ENCODE measurements at places on chromosomes 16 and 17.

DNA sequence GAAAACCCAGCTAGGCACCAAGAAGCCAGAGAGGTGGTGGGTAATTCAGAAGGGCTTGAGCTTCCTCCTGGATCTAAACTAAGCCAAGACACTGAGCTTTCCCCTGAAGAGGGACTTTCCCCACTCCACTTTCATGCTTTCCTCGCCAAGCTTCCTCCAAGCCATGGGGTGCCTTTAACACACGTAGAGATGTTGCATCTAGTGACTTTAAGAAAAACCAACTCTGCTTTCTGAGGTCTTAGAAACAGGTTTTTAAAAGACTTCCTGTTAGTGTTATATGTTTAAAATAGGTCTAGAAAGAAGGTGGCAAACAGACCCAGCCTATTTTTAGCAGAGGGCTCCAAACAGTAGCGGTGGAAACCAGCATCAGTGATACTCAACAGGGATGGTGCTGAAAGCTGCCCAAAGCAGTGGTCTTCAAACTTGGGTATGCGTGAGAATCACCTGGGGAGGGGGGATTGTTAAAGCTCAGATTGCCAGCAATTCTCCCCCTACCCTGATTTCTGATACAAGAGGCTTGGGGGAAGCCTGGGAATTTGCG, 585.6 kb downstream of the CDH13 start:
- no peak for DNase-seq

- DNase-seq, result no peak
Observed at GRCh38 chr17:66341462-66341861, 39.0 kb downstream of the PRKCA start.

DNA sequence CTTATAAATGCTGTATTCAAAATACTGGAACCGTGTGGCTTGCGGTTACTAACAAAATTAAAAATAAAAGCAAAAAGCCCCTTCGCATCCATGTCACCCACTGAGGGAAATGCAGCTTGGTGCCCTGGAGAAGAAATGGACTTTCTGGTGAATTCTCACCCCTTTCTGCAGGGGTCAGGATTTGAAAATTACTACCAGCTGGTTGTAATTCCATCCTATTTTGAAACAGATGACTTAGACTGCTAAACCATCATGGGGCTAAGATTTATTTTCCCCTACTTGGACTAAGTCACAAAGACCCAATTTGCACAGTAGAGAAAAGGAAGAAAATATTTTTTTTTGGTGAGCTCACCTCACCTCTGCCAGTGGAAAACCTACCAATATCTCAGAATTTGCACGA, 111.4 kb upstream of the MYOCD start:
- no peak for DNase-seq

DNA sequence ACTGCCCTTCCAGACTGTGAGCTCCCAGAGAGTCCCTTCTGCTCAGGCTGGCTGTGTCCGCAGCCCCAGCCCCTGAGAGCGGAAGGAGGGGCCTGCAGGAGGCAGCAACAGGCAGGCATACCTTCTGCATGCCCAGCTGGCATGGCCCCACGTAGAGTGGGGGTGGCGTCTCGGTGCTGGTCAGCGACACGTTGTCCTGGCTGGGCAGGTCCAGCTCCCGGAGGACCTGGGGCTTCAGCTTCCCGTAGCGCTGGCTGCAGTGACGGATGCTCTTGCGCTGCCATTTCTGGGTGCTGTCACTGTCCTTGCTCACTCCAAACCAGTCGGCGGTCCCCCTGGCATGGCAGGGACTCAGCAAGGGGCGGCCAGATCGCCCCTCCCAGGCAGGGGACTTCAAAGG, 9.0 kb downstream of the RHBDF1 start:
- no peak for DNase-seq

DNA sequence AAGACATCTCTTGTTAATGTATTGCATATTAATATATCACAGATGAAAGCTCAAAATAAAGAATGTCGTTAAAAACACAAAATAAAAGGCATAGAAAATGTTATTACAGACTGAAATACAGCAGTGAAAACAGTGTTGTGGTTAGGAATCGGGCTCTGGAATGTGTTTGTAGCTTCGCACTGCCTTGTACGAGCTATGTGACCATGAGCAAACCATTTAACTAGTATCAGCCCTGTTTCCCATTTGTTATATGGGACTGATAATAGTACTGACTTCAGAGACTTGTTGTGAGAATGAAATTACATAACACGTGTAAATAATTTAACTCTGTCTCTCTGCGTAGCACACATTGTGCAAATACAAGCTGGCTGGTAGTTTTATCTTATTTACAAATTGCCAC, 648 bp upstream of the RBFOX1 start:
- DNase-seq, result no peak

- DNase-seq, result no peak
Observed at GRCh38 chr17:60406887-60407286, 15.0 kb upstream of the USP32 start.

GRCh38 chr17:77358801-77359200, 218.0 kb downstream of the SEC14L1 start:
- DNase-seq, result no peak

GRCh38 chr16:1188432-1189189, 35.7 kb downstream of the CACNA1H start:
- DNase-seq, result no peak

DNA sequence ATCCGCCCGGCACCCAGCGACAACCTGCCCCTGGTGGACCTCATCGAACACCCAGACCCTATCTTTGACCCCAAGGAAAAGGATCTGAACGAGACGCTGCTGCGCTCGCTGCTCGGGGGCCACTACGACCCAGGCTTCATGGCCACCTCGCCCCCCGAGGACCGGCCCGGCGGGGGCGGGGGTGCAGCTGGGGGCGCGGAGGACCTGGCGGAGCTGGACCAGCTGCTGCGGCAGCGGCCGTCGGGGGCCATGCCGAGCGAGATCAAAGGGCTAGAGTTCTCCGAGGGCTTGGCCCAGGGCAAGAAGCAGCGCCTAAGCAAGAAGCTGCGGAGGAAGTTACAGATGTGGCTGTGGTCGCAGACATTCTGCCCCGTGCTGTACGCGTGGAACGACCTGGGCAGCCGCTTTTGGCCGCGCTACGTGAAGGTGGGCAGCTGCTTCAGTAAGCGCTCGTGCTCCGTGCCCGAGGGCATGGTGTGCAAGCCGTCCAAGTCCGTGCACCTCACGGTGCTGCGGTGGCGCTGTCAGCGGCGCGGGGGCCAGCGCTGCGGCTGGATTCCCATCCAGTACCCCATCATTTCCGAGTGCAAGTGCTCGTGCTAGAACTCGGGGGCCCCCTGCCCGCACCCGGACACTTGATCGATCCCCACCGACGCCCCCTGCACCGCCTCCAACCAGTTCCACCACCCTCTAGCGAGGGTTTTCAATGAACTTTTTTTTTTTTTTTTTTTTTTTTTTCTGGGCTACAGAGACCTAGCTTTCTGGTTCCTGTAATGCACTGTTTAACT, 1.0 kb downstream of the NOG start:
- DNase-seq, result peak; percentile 54

GRCh38 chr17:28570716-28571360, 486 bp downstream of the PIGS start:
- no peak for DNase-seq

- DNase-seq, result no peak
Observed at GRCh38 chr17:28968231-28968913, 17.1 kb upstream of the PHF12 start.

DNA sequence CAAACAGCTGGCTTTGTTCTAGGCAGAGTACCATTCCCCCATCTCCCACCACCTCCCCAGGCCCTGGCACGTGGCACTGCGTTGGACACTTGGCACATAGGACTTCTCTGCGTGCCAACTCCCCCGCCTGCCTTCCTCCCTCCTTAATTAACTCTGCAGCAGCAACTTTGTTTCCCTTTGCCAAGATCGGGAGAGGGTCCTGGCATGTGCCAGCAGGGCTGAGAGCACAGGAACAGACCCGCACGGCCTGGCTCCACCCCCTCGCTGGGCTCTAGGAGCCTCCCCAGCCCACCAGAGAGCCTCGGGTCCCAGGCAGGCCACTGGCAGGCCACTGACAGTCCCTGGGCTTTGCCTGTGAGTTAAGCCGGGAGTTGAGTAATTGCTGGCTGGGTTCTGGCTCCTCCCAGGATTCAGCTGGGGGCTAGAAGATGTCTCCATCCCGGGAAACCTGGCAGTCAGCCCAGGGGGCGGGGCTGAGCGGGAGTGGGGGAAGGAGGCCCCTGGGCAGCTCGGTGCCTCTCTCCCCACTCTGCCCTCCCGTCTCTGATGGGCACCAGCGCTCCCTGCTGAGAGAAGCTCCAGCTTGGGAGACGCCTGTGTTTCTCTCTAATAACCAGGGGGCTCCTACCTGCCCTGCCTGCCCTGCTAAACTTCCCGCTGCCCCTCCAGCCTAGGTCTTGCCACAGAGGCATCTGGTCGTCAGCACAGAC, 224.0 kb upstream of the TNRC6C start:
- DNase-seq, result peak; percentile 94

DNA sequence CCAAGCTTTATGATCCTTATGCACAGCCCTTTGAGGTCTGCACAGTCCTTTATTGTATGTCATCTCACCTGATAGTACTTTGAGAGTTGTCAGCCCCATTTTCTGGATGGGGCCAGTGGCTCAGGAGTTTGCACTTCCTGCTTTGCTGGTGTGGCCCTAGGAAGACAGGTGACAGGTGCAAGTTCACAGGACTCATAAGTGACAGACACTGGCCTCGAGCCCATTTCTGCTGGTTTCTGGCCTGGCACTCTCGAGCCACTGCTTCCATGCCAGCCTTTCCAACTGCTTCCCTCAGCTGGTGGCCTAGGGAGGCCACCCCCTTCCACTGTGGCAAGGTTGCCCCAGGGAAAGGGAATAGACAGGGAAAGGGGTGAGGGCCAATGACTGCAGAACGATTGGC, 84.4 kb upstream of the CCL1 start:
- no peak for DNase-seq

- DNase-seq, result peak; percentile 11
Observed at GRCh38 chr17:68200689-68201417, 47.0 kb upstream of the AMZ2 start.

- DNase-seq, result no peak
Observed at GRCh38 chr16:68286153-68287074, 22.1 kb downstream of the SLC7A6 start.

DNA sequence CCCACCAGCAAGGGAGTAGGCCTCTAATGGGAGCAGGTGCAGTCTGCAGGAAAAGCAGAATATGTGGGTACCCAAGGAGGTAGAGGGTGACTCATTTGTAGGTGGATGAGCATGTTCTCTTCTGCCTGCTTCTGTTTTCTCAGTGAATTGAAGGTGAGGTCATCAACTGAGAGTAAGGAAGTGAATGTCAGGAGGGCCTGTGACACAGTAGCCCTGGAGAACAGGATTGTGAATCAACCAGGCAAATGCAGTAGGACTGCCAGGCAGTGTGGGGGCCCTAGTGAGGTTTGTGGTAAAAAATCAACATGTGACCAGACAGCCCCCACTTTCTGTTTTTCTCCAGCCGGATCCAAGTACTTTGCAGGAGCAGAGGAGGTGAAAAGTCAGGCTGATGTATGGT, 150.5 kb upstream of the SOX9 start:
- no peak for DNase-seq

GRCh38 chr17:37191219-37191618, 184.6 kb upstream of the C17orf78 start:
- DNase-seq, result no peak

DNA sequence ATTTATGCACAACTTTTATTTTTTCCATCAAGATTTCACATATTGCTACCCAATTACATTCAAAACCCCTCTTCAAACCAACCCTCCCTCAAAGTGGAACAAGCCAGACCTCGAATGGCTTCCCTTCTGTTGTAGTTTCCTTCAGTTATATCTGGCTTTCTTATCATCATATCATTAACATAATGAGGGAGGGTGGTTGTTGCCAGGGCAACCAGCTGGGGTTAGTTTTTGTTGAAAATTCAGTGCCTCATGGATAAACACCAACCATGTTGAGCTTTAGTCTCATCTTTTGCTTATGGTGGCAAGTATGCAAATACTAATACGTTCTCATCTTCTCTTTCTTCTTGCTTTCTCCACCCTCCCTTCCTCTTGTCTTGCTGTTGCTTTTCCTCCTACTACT, 359.7 kb downstream of the CDH11 start:
- peak; percentile 77 for DNase-seq

DNA sequence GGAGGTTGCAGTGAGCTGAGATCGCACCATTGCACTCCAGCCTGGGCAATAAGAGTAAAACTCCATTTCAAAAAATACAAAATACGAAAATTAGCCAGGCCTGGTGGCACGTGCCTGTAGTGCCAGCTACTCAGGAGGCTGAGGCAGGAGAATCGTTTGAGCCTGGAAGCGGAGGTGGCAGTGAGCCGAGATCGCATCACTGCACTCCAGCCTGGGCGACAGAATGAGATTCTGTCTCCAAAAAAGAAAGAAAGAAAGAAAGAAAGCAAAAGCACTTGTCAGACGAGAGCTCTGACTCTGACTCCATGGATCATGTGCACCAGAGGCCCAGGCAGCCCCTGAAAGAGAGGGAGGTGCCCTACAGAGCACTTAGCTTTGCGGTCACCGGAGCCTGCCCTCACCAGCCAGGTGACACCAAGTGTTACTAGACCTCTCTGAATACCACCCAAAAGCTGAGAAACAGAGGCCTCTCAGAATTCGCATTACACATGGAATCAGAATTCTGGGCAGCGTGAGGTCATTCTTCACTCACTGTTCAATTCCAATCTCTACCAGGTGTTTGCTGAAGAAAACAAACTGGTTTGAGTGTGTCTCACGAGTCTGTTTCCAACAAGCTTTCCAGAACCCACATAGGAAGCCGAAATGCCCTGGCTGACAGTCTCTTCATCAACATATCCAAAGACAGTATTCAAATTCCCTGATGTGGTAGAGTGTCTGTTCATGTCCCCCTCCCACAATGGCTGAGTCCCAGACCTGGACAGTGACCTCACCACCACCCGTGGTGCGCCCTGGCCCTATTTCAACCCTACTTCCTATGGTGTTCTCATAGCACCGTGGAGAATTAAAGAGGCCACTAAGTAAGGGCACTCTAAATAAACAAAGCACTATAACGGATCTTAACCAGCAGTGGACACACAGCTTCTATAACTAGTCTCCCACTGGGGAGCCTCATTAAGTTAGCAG, 1.5 kb downstream of the FLCN start:
- no peak for DNase-seq

GRCh38 chr16:30941600-30942425, 7.1 kb upstream of the ORAI3 start:
- no peak for DNase-seq

- no peak for DNase-seq
Observed at GRCh38 chr16:30149250-30149930, 26.4 kb upstream of the MAPK3 start.

DNA sequence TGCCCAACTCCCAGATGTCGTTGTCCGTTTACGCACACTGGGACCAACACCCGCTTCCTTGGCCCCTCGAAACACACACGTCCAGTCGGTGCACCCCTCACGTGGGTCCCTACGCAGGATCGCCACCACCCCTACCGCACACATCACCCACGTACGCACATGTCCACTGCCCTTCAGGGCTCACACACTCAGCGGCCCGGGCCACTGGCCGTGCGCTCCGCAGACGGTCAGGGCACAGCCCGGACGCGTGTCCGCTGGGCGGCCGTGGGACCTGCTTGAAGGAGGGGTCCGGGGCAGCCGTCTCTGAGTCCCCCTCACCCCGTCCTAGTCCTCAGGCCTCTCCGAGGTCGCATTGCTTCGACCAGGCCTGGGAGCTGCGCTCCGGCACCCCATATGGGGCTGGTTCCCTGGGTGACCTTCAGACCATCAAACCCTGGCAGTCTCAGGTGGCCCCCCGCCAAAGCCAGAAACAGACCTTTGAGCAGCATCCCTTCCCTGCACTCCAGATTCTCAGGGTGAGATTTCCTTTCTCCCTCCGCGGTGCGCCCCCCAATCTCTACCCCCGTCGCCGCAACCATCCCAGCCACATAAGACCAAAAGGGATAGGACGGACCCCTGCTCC, 914 bp upstream of the GPRC5B start:
- DNase-seq, result no peak

- DNase-seq, result no peak
Observed at GRCh38 chr17:14304222-14304772, 3.4 kb downstream of the HS3ST3B1 start.

Measured in spinal cord (tissue), 10 donors.